Body of pancreas (tissue), 4 donors: ENCODE measurements at places on chromosomes 7 and 10.

DNA sequence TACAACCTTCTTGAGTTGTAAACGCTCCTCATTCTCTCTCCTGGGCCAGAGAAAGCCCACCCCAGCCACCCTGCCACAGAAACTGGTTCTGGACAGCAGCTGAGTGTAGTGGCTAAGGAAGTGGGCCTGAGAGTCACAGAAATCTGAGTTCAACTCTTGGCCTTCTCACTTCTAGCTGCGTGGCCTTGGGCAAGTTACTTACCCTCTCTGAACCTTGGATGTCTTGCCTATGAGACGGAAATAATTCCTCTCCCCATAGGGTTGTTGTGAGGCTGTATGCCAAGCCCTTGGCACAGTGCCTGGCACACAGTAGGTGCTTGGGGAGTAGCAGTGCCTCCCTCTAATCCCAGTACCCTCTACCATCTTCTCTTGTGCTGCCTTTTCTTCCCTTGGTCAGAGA, 51.5 kb downstream of the ADAMTS14 start:
- DNase-seq = no peak

- DNase-seq = no peak
Observed at GRCh38 chr10:65130162-65130758, 1609.1 kb downstream of the REEP3 start.

DNA sequence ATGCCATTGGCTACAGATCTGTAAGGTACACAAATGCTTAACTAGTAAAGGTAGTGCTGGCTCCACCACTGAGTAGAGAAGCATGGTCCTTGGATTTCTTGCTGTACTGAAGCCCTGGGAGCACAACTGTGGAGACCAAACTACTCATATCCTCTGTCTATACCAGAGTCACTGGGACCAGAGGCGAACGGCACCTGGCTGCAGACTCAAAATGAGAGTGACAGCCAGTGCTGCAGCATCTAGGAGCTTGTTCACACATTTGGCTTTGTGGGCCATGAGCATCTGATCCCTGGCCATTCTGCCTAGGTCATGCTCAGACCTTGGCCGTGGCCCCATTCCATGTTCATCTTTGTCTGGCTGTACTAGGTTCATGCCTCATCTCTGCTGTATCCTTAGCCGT, 31.9 kb downstream of the LRRC18 start:
- DNase-seq = no peak

DNA sequence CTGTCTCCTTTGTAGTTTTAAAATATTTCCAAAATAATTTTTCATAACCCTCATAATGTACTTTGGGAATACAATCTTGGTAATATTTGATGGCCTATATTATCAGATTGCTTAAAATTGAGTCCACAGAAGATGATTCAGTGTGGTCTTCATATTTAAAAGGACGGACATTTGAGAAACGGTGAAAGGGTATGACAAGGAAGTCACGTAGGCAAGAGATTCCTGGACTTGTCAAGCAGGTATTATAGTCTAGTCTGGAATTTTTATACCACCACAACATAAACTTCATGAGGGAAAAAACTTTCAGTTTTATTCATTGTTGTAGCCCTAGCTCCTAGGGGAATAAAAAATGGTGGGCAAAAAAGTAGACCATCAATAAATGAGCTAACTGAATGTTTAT, 82.3 kb downstream of the KMT2E start:
- DNase-seq = no peak
